Activated CD4-positive, alpha-beta T cell treated with anti-CD3 and anti-CD28 coated beads for 36 hours (primary cell): ENCODE measurements at places on chromosomes 6 and 20.

- DNase-seq: no peak
Observed at GRCh38 chr20:47875297-47876025, 90.2 kb upstream of the SULF2 start.

GRCh38 chr6:44646355-44646754 is 258.8 kb downstream of the CDC5L start:
- no peak for DNase-seq

GRCh38 chr6:19771753-19772336 is 65.3 kb upstream of the ID4 start:
- no peak for DNase-seq

DNA sequence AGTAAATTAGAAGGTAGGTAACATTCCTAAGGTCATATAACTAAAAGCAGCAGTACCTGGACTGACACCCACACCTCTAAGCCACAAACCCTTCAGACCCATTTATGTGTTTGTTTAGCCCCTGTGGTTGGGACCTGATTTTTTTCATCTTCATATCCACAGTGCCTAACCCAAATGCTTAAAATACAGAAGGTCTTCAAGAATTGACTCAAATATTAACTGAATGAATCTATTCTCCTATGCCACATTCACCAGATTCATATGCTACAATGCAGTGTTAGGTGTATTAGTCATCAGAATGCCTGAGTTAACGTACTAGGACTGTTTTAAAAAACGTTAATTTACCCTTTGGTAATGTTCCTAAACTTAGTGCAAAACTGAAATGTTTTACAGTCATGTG is 124.8 kb downstream of the AHI1 start:
- no peak for DNase-seq

GRCh38 chr20:39282619-39283092 is 320.5 kb downstream of the DHX35 start:
- no peak for DNase-seq

- DNase-seq: no peak
Observed at GRCh38 chr20:47906348-47906660, 121.0 kb upstream of the SULF2 start.

GRCh38 chr6:166228839-166229528 is 61.3 kb upstream of the TBXT start:
- DNase-seq: no peak

DNA sequence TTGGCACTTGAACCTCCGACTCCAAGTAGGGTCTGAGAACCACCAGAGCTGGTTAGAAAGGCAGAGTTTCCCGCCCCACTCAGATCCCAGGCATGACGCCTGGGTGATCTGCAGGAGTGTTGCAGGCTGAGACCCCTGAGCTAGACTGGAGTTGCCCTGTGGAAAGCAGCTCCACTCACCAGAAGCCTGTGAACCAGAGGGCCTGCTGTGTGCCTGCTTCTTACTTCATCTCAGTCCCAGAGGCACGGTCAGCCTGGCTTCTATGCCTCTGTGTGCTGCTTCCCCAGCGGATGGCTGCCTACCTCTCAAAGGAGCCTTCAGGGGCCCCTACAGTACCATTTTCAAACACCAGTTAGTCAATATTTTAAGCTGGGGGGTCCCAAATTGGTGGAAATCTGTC is 15.6 kb upstream of the CCN6 start:
- DNase-seq: no peak

DNA sequence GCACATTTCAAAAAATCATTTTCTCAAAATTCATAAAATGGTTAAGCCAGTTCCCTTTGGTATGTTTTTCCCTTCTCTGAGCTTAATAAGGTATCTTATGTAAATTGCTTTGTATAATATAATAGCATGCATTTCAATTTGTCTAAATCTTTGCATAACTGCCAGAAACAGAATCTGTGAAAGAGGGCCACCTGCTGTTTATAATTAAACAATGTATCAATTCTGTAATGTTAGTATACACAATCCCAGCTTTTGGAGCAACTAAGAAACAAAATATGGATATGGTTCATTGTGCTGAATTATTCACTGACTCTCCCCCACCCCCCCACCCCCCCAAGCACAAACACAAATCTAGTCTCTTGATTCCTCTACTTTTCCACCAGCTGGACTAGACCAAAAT is 54.8 kb downstream of the GPX5 start:
- DNase-seq: no peak

GRCh38 chr20:676967-677366 is 1.4 kb upstream of the SCRT2 start:
- no peak for DNase-seq

GRCh38 chr6:168286116-168286515 is 33.5 kb downstream of the DACT2 start:
- no peak for DNase-seq

DNA sequence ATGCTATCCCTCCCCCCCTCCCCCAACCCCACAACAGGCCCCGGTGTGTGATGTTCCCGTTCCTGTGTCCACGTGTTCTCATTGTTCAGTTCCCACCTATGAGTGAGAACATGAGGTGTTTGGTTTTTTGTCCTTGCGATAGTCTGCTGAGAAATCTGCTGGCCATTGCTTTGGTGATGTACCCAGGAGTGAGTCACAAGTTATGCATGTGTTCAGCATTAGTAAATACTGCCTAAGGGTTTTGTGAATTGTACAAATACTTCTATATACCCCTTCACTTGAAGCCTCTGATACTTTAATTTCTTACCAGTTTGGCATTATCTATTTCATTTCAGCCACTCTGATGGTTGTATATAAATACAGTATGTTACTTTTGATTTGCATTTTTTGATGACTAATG is 711.3 kb upstream of the GJE1 start:
- DNase-seq: no peak

DNA sequence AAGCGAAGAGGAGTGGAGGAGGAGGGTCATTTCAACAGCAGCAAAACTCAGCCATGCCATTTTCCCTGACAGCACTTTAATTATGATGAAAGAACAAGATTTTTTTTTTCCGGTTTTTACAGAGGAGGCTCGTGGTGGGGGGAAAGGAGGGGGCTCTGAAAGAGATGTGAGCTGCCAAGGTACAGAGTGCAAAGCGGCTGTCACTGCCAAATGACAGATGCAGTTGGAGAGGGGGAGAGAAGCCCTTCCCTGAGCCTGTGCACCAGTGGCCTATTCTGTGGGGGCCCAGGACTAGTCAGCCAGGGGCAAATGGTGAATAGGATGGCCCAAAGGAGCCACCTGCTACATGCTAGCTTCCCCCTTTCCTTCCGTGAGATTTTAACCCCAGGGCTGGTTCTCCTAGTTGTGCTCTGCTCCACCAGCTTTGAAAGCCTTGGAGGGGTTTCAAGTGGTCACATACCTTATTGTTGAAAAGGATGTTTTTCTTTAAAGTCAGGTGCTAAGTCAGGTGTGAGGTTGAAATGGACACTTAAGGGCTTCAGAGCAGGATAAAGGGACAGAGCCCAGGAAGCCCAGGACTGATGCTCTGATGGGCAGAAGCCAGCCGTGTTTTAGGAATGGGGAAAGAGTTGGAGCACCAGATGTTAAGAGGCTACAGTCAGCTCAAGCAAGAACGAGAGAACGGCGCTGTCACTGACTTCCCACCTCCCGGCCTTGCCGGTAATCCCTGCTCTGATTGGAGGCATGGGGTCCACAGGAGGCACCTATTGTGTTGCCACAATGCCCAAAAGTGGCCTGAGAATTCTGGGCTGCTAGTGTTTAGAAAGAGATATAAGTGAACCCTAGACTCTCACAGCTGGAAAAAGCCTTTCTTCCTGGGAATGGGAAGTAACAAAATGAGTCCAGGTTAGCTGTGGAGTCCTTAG is 24.8 kb downstream of the GNAS start:
- DNase-seq: no peak

DNA sequence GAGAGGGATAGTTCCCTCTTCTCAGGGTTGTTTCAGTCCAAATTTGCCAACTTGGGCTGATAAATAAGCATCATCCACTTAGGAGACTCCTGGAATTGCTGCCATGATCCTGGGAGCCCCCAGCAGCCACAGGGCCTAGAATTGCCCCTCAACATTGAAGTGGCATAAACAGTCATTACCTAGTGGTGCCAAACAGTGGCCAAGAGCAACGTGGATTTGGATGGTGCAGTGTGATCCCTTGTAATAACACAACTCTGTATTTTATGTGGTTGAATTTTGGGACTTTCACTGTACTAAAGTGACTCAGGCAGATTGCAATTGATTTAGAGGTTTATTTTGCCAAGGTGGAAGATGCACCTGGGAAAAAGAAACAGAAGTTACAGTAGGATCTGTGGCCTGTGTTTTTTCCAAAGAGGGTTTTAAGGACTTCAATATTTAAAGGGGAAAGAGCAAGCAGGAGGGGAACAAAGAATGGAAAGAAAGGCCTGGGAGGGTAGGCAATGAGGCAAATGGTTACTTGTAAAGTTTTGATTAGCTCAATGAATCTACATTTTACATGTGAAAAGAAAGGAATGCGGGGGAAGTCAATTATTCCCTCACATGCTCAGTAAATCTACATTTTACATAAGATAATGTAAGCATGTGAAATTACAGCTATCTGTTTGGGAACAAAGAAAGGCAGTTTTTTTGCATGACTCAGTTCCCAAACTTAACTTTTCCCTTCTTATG is 168.0 kb upstream of the NOX3 start:
- no peak for DNase-seq

DNA sequence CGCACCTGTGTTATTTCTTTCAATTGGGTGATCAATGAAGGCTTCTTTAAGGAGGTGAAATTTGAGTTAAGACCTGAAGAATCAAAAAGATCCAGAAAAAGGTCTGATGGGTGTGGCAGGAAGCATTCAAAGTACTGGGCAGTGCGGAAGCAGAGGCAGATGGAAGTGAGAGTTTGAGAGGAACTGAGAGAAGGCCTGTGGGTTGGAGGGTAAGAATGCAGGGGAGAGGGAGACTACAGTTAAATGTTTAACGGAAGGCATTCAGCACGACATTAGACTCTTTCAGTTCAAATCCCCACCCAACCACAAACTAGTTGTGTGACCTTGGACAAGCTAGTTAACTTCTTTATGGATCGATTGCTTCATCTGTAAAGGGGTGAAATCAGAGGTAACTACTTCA is 50.5 kb upstream of the GCM1 start:
- no peak for DNase-seq

DNA sequence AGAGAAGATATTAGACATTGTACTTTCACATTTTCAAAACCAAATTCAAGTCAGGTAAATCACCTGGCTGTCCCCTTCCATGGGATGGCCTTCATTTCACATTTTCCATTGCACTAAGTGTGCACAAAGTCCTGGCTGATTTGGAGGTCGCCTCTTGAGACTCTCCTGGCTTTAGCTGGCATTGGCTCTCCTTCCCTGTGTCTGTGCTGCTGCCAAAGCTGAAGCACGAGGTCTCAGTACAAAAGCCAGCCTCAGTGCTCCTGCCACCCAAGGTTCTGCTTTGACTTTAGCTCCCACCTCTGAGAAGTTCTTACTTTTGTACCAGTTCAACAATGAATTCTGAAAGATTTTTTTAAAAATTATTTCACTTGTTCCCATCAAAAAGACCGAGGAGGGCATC is 289.2 kb upstream of the CNR1 start:
- no peak for DNase-seq

- DNase-seq: no peak
Observed at GRCh38 chr20:36285746-36286447, 20.2 kb upstream of the DLGAP4 start.

DNA sequence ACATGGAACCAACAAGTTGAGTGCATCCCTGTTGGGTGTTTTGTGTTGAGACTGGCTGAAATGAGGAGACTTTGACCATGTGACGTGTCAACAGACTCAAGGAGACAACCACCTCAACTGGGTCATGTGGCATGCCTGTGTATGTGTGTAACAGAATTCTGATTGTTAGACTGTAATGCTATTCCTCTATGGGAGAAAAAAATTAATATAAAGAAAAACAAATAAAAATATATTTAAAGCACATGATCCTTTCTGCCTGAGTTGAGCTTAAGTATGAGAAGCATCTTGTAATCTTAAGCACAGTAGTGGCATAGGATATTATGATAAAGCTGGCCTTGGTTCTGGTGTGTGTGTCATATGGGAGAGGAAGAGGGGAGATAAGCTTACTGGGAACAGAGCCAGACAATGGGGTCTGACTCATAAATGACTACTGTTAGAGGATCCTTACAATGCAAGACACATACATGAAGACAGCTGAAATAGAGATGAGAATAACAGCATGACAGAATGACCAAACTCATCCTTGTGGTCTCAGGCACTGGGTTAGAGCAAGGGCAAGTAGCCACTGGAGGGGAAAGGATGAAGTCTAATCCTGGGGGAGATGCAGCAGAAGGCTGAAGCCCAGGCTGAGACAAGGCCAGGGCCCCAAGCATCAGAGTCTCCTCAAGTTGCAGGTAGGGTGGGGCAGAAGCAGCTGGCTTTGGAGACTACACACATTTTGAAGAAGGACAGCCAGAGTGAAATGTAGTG is 9.2 kb downstream of the TP53INP2 start:
- peak; percentile 37 for DNase-seq

- DNase-seq: peak; percentile 67
Observed at GRCh38 chr20:62824476-62825332, 7.9 kb downstream of the COL9A3 start.

DNA sequence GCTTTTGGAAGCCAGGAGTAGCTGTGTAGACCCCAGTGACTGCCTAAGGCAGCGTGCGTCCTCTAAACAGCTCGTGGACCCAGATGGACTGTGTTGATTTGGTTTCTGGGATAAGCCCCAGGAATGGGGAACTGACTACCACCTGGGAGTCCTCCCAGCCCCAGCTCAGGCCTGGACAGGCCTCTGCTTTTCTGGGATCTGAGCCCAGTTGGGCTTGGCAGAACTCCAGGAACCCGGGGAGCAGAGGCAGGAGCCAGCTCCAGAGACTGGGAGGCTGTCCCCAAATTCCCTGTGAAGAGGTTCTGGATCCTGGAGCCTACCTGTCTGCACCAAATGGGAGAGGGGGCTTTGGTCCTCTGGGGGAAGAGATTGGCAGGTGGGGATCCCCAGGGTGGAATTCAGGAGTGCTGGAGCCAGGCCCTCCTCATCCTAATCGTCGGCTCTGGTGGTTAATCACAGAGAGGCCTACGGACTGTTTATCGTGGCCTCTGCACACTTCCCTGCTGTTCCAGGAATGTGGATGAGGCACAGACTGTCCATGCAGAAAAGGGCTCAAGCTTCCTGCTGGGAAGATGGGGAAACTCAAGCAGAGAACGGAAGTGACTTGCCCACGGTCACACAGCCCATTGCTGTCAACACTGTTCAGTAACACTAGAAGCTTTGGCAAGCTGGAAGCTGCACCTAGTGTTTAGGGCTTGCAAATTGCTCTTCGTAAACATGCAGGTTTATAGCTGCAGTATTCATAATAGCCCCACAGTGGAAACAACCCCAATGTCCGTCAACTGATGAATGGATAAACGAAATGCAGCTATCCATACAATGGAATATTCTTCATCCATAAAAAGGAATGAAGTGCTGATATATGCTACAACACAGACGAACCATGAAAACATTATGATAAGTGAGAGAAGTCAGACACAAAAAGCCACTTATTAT is 100.6 kb downstream of the KCNB1 start:
- no peak for DNase-seq

- no peak for DNase-seq
Observed at GRCh38 chr6:165766457-165766856, 103.4 kb upstream of the PDE10A start.

GRCh38 chr20:19888269-19888671 is 128.9 kb upstream of the NAA20 start:
- DNase-seq: no peak

GRCh38 chr6:98014442-98015201 is 731.6 kb upstream of the MMS22L start:
- DNase-seq: no peak

GRCh38 chr20:10225439-10226060 is 6.9 kb downstream of the SNAP25 start:
- DNase-seq: no peak
